ENCODE measurements at places on chromosomes 2 and 18. TPM values are rescaled to one million over a fixed set of nuclear protein-coding genes. Genes with fewer than 3 reads are reported as not detected.
A peak's percentile ranks its signal among the peaks of the same experiment; 100 is the strongest.

DNA sequence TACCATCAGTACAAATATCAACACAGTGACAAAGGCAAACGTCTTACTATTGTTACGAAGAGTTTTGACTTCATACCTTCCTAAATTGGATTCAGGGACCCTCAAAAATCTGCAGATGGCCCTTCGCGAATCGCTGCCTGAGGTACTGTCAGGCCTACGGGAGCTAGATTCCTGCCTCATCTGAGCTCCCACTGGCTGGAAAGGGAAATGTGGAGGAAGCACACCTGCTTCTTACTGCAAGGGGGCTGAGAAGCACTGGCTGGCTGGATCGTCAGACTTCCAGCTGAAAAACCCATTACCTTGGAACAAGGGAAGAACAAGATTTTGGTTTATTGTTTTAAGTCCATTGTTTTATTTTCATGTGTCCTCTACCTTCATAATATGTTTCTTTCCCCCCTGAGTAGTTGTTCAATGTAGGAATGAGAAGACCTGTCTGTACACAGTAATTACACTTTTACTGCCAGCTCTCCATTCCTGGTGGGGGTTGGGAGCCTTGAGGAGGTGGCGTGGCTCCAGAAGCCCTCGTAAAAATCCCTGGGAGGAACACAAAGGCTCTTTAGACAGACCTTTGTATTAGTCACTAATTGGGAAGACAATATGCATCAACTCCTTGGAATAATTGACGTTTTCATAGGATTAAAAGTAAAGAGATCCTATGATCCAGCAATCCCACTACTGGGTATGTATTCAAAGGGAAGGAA is 124.1 kb upstream of the NOSTRIN start:
- DNase-seq, result no peak

DNA sequence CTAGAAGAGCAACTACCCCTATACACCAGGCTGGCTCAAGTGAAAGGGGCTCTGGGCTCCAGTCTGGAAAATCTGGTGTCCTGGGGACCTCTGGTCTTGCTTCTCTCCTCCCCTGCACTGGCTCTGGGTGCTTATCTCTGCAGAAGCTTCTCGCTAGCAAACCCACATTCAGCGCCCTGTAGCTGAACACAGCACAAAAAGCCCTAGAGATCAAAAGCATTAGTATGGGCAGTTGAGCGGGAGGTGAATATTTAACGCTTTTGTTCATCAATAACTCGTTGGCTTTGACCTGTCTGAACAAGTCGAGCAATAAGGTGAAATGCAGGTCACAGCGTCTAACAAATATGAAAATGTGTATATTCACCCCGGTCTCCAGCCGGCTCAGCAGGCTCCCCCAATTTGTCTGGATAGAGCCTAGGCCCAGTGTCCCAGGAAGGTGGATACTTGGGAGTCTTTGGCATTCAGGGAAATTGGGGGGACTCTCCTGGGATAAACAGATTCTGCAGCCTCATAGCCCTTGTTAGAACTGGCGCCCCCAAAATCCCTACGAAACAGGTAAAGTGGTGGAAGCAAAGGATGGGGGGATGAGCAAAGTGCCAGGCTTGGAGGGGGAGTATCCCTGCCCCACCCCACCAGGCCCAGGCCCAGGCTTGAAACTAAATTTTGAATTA is 2.5 kb upstream of the HOXD4 start:
- DNase-seq, result no peak

DNA sequence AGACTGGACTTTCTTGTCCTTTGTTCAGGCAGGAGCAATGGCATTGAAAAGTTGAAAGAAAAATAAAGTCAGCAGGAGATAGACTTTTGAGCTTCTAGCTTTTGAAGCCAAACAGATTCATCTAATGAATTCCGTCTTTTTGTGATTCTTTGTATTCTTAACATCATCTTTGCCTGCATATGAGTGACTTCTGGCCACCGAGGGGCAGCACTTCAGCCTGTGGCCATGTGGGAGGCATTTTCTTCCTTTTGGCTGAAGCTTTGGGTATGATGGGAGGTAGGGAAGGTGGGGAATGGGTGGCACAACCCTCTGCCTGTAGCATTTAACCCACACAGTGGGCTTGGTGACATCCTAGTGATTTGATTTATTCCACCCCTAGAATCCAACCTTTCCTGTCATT is 220.6 kb downstream of the SETBP1 start:
- DNase-seq, result no peak

CD207 gene
- not detected for total RNA-seq

DQX1 gene
- 0.36 TPM for total RNA-seq

DNA sequence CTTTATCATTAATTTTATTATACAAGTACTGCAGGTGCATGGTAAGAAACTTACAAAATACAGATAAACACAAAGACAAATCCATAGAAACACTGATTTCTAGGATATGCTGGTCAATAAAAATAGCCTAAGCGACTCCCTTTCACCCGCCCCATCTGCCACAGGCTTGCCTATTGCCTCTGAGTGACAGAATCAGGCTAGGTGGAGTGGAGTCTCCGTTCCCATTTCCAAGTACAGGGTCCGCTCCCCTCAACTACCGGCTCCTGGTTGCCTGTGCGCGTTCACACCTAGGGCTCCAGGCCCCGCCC is 201 bp upstream of the TRAPPC12 start:
- DNase-seq, result no peak

DNA sequence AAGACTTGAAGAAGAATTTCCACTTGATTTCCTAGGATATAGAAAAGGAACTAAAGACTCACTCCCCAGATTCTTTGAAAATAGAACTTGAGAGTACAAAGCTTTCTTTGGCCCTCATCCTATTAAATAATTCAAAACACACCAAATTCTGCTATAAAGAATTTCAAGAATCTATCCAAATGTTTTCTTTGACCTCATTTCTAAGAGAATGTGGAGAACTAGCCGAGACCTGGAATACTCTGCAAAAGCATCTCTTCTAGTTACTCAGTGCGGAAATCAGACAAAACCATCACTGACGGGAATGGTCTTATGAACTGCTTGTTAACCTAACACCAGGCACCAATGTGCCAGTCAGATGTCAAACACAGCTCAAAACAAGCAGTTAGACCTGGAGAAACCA is 44.2 kb upstream of the ARL5A start:
- no peak for DNase-seq

CROCC2 gene
- 0.12 TPM for total RNA-seq

CRYGC gene
- not detected for total RNA-seq

DNA sequence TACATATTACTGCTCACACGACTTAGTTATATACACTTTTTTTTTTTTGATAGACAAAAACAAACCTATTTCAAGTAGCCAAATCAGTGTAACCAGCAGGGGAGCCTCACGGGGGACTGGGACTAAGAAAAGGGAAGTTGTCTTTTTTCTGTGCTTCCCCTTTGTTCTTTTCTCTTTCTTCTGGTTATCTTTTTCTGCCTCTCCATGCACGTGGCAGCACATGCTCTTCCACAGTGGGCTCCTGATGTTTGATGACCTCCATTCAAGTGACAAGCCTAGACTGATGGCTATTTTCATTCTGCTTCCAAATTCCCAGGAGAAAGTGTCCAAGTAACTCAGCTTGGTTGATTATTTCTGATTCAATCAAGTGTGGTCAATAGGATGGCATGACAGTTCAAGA is 98.2 kb upstream of the STK39 start:
- DNase-seq, result no peak

DNA sequence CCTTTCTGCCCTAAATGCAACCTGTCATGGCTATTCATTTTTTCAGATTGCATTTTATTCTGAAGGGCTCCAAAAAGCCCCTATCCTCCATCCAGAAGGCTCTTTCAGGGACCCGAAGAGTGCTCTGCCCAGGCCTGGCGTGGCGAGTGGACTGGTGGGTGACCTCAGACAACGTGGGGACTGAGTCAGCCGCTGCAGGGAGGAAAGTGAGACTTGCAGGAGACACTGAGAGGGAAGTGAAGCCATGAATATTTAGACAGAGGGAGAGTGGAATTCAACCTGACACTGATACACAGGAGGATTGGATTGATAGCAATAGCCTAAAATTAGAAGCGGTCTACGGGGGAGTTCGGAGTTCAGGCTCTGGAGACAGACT is 63.6 kb upstream of the SIX2 start:
- DNase-seq, result peak; percentile 33

DNA sequence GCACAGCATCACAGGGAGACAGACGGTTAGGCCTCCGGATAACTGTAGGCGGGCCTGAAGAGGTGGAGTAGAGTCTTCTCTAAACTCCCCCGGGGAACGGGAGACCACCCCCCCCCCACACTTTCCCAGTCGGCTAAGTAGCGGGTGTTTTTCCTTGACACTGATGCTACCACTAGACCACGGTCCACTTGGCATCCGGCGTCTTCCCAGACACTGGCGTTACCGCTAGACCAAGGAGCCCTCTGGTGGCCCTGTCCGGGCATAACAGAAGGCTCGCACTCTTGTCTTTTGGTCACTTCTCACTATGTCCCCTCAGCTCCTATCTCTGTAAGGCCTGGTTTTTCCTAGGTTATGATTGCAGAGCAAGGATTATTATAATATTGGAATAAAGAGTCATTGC is 25.7 kb upstream of the NCL start:
- DNase-seq, result peak; percentile 20
